ENCODE measurements at places on chromosomes 11 and 22.

GRCh38 chr22:34111210-34111824 lies 191.0 kb upstream of the LARGE1 start:
- DNase-seq, result peak; percentile 22

DNA sequence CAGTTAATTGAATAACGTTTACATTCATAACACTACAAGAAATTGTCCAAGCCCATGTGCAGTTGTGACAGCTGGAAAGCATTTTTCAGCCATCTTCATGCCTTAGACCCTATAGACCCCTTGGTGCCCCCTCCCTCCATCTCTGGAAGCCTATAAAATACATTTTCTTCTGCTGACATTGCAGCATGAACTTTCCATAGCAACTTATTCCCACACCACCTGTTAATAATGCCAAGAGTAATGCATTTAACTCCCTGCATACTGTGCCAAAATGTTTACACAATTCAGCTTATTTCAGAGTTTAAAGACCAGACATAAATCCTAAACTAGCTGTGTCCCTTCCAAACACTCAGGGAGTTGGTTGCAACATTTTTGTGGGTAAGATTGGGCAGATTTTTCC lies 143.0 kb upstream of the ARHGAP20 start:
- no peak for DNase-seq

- peak; percentile 75 for DNase-seq
These were observed 37.1 kb downstream of the SVIP start for GRCh38 chr11:22792497-22792896.

DNA sequence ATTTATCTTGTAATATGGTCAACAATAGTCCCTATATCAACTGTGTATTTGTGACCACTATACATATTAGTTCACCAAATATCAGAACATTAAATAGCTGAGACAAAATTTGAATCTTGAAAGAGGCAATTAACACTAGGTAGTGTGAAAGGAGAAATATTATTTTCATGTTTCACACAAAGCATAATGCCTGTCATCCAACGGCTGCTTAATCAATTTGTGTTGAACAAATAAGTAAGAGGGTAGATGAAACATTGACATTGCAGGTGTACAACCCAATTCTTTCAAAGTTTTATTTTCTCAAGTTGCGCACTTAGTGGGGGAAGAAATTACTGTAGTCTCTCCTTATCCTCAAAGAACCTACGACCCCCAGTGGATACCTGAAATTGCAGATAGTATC lies 3.4 kb upstream of the OR8I2 start:
- DNase-seq, result no peak

- peak; percentile 39 for DNase-seq
These were observed 809.4 kb upstream of the RAG2 start for GRCh38 chr11:37407461-37407860.

DNA sequence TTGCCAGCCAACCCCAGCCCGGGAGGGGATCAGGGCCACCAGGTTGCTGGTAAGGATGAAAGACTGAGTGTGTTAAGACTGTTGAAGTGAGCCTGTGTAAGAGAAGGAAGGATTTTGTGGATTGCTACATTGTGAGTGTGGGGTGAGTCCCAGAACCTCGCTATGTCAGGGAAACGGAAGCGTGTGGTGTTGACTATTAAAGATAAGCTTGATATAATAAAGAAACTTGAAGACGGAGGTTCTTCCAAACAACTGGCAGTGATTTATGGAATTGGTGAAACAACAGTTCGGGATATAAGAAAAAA lies 627 bp downstream of the JRKL start:
- peak; percentile 15 for DNase-seq

GRCh38 chr11:68099474-68100405 lies 21.4 kb downstream of the CHKA start:
- DNase-seq, result no peak

DNA sequence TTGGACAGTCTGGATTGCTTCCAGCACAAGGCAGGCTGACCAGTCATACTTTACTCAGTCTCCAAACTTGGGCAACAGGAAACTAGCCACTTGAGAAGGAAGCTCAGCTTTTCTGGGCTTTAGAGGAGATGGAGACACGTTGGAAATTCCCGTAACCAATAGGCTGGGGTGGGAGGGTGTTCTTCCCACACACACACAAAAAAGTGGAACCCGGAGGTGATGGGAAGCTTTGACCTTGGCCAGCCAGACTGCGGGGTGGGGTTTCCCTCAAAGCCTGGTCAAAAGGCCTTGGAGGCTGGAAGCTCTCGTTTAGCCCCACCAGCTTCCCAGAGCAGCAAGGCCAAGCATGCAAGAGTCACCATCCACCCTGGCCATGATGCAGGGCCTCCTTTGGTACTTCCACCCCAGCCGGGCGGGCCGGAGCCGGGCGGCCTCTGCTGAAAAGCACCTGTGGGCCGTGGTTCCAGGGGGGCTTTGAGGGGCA lies 126.2 kb downstream of the BCR start:
- no peak for DNase-seq

Data from fibroblast of skin of scalp (primary cell).